ENCODE measurements at places on chromosomes 2 and 18.
A peak's percentile ranks its signal among the peaks of the same experiment; 100 is the strongest.

DNA sequence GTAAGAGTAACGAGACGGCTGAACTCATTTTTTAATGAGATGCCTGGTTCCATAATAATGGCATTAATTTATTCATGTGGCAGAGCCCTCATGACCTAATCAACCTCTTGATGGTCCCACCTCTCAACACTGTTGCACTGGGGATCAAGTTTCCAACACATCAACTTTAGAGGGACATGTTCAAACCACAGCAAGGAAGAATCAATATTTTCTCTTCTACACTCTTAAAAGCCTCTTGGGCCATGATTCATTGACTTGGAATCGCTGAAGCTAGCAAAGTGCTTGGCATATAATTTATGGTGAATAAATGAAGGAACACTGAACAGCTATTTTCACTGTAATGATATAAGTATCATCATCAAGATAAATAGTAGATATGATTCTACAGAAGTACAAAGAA is 333.0 kb downstream of the TNS1 start:
- no peak for DNase-seq

GRCh38 chr18:33906046-33906445 is 318.7 kb downstream of the NOL4 start:
- DNase-seq = no peak

DNA sequence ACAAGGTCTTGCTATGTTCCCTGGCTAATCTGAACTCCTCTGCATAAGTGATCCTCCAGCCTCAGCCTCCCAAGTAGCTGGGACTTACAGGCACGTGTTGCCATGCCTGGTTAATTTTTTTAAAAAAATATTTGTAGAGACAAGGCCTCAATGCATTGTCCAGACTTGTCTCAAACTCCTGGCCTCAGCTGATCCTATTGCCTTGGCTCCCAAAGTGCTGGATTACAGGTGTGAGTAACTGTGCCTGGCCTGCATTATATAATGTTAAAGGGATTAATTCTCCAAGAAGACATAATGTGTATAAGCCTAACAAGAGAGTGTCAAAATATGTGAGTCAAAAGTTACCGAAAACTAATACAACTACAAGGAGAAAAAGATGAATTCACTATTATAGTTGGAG is 32.2 kb downstream of the BUB1 start:
- DNase-seq = no peak

DNA sequence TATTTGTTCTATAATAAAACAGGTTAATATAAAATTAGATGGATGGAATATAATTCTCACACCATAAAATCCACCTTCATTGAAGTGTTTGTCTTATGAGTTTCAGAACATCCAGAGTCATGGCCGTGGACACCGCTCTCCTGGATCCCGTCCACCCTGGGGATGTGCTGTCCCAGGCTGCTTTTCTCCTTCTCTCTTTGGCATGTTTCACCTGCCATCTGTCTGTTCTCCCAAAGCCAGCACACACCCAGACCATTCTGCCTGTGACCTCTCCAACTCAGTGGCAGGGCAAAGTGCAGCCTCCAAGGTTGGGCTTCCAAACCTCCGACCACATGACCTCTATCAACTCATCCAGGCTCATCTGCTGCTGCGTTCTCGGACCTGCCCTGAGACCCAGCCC is 104.7 kb downstream of the MYT1L start:
- DNase-seq = no peak

GRCh38 chr2:96954011-96954846 is 32.2 kb downstream of the FAM178B start:
- DNase-seq = no peak

- no peak for DNase-seq
These were observed 297.5 kb upstream of the RGPD4 start for GRCh38 chr2:107529146-107529545.

GRCh38 chr18:66729442-66730239 is 125.8 kb upstream of the CDH19 start:
- no peak for DNase-seq

- no peak for DNase-seq
These were observed 49.3 kb downstream of the CACNB4 start for GRCh38 chr2:152049541-152049940.

DNA sequence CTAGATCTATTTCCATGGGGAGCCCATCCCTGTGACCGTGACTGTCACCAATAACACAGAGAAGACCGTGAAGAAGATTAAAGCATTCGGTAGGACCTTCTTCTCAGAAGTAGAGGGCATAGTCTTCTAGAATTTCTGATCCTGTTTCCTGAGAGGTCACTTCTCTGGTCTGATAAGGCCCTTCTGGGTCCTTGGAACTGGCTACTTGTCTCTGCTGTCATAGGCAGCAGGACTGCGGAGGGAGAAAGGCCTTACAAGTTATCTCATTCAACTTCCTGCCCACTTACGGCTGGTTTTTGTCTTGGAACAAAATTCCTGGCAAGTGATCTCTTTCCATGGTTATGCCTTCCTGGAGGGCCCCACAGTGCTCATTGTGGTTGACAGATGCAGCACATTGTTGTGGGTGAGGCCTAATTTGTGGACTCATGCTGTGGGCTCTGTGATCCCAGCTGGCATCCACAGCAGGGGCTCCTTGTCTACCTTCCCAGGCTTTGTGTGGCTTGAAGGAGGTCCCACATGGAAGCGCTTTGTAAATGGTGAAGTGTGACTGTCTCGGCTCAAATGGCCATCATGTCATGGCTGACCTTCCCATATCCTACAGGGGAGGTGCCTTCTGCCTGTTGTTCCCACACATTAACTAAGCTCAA is 22.0 kb downstream of the SAG start:
- DNase-seq = no peak

- no peak for DNase-seq
These were observed 26.6 kb downstream of the ASB18 start for GRCh38 chr2:236237468-236238190.

GRCh38 chr18:8800445-8800844 is 95.1 kb downstream of the MTCL1 start:
- DNase-seq = peak; percentile 56

DNA sequence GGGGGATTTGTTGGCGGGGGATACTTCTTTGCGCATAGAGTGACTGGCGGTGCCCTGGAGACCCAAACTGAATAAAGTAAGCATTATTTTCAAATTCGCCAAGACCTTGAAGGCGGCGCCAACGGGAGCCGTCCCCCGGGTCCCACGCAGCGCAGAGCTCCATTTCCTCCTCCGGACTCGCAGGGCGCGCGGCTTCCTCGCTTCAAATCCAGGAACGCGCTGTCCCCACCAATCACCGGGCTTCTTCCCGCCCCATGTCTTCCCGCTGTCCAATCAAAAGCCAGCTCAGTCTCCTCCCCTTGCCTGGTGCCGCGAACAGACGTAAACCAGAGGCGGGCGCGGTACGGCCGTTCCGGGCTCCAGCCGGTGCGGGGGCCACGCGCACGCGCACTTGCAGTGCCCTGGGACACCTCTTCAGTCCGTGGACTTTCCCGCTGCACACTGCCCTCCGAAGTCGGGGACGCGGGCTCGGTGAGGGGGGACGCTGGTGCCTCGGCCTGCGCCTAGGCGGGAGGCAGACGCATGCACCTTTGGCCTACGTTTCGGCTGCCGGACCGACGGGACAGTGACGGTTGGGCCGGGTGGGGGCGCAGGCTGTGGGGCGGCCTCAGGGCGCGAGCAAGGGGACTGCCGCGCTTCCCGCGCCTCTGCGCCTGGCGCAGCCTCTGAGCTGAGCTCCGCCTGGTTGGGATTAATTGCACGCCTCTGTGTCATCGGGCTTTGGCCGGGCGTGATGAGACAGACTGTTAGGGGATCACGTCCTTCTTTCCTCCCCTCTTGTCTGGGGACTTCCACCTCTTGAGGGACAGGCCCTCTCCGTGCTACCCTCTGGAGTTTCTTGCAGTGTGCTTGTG is at the start of gene CEP192:
Gene CEP192, plus strand, starts transcription at position 396 of the 854 bp plus-strand sequence. CDS start 8,063 bp downstream, outside the sequence.
- peak; percentile 86 for DNase-seq

DNA sequence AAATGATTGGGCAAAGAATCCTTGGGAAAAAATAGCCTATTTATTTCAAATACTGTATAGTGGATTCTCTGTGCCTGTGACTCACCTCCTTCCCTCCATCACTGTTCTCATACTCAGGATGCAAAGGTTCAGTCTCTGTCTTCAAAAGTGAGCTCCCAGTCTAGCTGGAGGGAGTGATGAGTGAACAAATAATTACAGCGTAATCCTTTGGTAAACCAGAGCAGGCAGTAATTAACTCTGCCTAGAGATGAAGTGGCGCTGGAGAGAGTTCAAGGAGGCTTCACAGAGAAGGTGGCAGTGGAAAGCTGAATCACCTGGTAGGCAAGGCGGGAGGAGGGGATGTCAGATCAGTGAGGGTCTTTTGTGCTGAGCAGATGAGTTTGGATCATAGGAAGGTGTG is 6.5 kb downstream of the DGUOK start:
- no peak for DNase-seq

DNA sequence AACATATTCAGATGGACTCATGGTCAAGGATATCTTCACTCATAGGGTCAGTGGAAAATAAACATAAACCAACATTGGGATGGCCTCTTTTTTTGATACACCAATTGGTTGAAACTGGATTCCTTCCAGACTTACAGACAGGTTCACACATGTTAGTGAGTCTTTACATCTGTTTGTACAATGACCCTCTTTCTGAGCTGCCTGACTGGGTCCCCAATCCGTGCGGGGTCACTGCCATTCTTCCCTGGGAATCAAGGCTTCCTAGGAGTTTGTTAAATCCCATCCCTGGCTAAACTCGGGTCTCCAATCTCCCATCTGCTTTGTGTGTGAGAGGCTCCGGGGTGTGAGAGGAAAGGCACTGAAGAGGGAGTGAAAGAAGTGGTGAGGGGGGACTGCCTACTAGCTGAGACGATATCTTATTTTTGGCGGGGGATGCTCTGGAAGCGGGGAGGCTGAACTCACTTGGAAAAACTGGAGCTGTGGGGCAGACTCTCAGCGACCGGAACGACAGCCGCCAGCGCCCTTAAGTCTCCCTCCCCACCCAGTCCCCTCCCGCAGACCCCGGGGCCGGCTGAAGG is 487 bp downstream of the STARD6 start:
- no peak for DNase-seq

GRCh38 chr2:235127931-235128330 is 176.1 kb downstream of the SH3BP4 start:
- DNase-seq = no peak

DNA sequence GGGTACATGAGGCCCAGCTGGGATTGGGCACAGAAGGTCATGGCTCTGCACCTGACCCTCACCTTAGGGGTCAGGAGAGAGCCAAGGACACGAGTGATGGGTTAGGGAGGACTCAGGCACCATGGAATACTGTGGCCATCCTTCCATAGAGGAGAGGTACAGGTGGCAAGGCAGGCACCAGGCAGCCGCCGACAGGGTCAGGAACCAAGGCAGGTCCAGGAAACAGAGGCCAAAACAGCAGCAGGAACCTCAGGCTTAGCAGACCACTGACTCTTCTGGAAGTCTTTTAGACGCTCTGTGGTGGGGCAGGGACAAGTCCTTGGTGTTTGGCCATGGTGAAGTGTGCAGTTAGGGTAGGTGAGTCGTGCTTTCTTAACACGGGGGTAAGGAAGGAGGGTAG is 128.0 kb downstream of the NEDD4L start:
- no peak for DNase-seq

DNA sequence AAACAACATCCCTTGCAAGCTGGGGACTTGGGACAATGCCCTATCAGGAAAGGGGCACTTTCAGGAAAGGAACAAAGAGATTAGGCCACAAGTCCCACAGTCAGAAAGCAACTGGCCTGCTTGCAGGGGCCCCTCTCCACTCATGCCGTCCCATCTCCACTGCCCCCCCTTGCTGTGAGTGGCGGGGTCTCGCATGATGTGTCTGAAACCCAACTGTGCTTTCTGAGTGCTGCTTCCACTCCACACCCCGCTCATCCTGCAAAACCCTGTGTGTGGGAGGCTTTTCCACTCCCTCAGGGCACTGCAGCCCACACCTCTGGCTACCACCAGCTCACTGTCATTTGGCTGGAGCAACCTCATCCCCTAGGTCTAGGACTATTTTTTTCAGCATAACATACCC is 7.9 kb downstream of the HS6ST1 start:
- DNase-seq = no peak

GRCh38 chr18:49479381-49480137 is 7.5 kb downstream of the C18orf32 start:
- no peak for DNase-seq

GRCh38 chr18:55477499-55477859 is 110.5 kb downstream of the TCF4 start:
- DNase-seq = no peak

DNA sequence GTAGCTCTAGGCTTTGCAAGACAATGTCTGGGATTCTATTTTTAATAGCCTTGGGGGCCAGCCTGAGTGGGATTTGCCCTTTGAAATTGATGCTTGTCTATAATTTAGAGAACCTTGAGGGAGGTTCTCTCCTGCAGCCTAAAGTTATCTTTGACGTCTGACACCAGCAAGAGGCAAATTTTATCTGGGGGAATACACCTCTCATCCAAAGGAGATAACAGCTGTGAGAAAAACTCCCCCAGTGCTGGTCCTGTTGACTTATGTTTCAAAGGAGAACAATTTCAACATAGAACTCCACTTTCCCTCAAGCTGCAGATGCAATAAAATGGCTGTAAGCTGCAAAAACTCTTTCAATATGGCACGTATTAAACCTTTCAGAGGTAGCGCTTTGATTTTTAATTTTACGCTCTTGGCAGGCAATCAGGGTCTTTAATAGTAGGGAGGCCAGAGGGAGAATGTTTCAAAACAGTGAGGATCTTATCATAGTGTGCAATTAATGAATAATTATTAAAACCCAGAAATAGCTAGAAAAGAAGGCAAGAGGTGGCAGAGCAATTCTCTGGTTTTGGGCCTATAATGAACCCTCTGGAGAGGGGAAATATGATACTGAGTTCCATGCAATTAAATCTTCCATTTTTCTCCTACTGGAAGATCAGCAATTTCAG is 62.4 kb downstream of the LYPD1 start:
- DNase-seq = no peak

GRCh38 chr18:24185805-24186204 is 46.9 kb downstream of the CABYR start:
- DNase-seq = no peak

GRCh38 chr2:75012080-75012479 is 53.6 kb downstream of the POLE4 start:
- DNase-seq = no peak

DNA sequence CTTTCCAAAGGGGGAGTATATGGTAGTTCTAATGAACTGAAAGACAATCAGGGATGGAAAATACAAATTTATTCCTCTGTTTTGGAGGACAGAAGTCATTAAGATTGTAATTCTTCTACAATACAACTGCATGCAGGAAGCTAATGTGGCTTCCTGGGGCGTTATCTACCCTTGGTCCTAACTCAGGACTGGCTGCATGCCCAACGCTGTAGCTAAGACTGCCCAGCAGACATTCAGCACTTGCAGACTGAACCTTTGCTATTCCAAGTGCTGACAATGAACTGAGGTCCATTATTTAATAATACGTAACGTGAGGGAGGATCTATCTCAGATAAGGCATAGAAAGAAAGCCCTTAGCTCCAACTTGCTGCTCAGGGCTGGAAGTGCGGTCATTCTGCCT is 53.2 kb downstream of the ZAP70 start:
- no peak for DNase-seq

- DNase-seq = no peak
These were observed 150.9 kb downstream of the TWIST2 start for GRCh38 chr2:238998801-238999200.

GRCh38 chr18:70523035-70523791 is 234.4 kb downstream of the SOCS6 start:
- DNase-seq = no peak

Measured in iPS DF 19.7 (cell line).